ENCODE measurements at places on chromosomes 6 and 20.

DNA sequence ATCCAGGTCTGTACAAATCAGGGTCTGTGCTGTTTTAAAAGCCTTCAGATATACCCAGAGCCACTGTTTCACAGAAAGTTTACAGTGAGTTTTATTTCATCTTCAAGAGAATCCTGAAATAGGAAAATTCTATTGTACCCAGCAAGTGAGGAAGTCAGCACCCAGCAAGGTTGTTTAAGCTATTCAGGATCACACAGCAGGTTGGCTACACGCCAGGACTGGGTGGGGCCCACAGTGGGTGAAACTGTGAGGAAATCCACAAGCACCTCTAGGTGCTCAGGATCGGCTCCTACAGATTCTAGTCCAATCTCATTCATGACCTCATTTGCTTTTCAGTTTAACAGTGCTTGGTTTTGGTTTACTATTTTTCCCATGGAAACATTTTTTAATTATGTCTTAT is 128.9 kb downstream of the SYNDIG1 start:
- DNase-seq, result no peak

GRCh38 chr20:23776067-23776771 is 25.5 kb upstream of the CST1 start:
- no peak for DNase-seq

DNA sequence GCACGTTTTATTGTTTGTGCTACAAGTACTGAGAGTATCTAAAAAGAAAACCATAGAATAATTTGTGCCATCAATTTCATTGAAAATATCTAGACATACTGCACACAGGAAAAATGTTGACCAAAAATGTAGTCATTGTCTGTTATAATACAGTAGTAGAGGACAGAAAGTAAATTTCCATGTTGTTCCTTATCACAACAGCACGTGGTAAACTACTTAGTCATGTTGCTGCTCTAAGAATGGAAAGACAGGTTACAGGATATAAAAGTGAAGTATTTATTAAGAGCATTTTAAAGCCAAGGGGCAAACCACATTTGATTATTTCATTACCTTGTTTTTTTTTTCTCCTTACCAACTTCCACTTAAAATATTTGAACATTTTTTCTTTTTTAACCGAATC is 89.0 kb upstream of the CEP85L start:
- DNase-seq, result no peak

- DNase-seq, result no peak
Measured at GRCh38 chr6:117206944-117207687, 58.2 kb upstream of the VGLL2 start.

DNA sequence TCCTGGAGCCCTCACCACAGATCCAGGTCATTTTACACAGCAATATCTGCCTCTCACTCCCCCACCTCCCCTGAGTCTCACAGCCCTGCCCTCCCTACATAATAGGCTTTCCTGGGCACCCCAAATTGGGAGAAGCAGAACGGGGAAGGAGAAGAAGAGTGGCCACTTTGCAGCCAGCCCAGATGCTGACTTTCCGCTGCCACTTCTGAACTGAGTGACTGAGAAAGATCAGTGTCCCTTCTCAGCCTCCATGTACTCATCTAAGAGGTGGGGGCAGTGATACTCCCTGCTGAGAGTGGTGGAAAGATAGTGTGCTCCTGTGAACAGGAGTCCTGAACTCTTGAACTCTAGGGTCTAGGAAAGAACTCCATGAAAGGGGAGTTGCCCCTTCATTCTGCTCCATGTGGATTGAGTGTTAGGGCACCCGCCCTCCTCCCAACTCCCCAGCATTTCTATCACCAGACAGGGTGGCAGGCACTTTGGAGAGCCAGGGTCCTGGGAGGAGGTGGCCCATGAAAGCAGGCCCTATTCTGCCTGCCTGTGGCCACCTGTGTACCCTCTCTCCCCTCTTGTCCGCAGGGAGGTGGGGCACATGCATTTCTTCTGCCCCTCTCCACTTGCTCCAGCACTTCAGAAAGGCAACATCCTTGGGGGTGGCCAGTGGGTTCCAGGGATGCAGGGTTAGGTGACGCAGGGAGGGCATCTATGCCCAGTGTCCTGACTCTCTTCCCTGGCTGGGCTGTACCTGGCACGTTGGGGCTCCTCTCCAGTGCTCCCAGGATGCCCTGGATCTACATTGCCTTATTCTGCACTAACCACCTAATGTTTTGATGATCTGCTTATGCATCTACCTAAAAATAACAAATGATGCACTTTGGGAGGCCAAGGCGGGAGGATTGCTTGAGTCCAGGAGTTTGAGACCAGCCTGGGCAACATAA is 38.3 kb upstream of the MRPS18A start:
- no peak for DNase-seq

DNA sequence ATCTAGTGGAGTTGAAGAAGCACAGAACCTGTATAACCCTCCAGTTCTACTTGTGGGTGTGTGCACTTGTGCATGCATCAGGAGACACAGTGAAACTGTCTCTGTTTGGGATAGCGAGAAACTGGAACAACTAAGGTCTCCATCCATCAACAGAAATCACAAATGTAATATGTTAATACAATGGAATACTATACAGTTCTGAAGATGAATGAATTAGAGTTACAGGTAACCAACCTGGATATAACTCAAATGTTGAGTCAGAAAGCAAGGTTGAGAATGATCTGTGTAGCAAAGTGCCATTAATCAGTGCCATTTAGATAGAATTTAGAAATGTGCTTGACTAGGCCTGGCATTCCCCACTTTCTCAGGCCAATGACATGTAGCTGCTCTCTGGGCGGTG is 4.6 kb upstream of the NSFL1C start:
- DNase-seq, result no peak

DNA sequence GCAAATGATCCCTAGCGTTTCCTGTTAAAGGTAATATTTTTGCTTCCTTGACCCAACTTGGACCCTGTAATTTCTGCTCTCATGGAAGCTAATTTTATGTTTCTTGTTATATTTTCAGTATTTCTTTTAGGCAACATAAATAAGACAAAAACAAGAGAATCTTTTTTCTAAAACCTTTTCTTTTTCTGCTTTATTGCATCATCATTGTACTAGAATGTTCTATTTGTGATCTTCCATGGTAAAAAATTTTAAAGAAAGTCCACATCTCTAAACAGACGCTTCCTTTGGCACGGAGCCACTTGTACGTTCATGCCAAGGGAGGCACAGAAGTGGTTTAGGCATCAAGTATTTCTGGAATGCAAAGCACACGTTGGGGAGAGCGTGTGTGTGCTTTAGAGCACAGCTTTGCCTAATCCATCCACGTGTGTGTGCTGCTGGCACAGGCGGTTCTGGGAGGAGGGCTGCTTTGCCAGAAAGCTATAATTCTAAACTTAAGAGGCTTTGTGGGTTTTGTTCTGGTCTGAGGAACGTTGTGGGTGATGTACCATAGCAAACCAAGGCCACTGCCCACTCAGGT is 98.3 kb downstream of the SASH1 start:
- DNase-seq, result peak; percentile 96

GRCh38 chr6:114282292-114282691 is 60.5 kb downstream of the HS3ST5 start:
- no peak for DNase-seq

GRCh38 chr20:44409132-44409600 is 53.7 kb downstream of the HNF4A start:
- DNase-seq, result no peak

- DNase-seq, result no peak
Measured at GRCh38 chr6:38057994-38058393, 238.5 kb downstream of the ZFAND3 start.

- DNase-seq, result peak; percentile 17
Measured at GRCh38 chr20:33372993-33373441, 28.3 kb downstream of the CDK5RAP1 start.

GRCh38 chr6:54601600-54602300 is 244.8 kb upstream of the FAM83B start:
- DNase-seq, result no peak

GRCh38 chr6:170259278-170259677 is 31.6 kb downstream of the DLL1 start:
- DNase-seq, result no peak

GRCh38 chr20:9306521-9306920 is 207.9 kb upstream of the LAMP5 start:
- no peak for DNase-seq

GRCh38 chr6:56399250-56399671 is 151.9 kb upstream of the COL21A1 start:
- DNase-seq, result peak; percentile 77

DNA sequence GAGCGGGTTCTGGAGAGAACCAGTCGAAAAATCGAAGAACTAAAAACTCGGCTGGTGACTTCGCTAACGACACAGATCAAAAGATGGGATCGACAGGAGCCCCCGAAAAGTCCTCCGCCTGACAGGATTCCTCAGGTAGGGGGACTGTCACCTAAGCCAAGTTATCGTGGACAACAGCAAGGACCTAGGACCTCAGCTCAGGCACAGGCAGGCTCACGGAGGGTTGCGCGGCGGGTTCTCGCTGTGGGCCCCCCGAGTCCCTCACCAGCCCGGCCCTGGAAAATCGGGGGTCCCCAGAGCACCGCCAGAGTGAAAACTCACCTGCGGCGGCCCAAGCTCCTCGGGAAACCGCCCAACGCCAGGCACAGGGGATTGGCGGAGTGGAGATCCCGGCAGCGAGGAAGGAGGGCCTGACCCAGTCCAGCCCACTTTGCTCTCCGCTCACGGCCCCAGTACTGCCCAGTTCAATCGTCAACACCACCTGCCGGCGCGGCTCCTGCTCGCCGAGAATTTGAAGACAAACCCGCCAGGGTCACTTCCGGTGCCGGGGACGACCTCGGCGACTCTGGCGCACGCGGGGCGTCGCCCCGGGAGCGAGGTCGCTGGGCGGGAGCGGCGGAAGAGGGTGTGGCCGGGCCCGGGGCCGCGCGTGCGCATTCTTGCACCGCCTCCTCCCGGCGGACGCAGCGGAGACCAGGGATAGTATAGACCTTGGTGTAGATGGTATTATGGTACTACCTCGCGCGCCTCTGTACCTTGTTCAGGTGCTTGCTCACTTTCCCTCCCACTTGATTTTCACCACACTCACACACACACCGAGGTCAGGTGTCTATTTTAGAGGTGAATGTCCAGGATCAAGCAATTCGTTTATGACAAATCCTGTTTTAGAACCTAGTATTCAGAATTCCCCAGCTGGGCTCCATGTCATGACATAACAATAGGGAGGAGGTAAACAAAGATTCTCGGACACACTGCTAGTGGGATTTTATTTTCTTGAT is at the start of gene KATNA1:
KATNA1 (minus strand) TSS at position 567 of the 998 bp plus-strand sequence. CDS start 10,167 bp downstream, outside the sequence.
- peak; percentile 89 for DNase-seq

GRCh38 chr20:1808101-1808500 is 87.1 kb upstream of the SIRPA start:
- DNase-seq, result no peak

DNA sequence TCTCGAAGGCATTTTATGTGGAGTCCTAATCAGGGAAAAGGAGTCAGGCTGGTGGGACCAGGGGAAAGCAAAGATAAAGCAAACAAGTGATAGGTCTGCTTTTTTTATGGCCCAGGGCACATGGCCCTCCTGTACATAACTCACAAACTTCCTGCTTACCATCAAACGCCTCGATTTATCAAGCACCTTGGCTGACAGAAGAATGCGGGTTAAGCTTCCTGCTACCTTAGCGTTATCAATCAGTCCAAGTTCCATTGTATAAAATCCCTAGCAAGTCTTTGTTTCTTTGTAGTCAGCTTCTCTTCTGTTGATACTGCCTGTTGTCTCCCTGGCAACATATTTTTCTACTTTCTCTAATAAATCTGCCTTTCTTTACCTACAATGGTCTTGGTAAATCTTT is 4.1 kb upstream of the TRIM27 start:
- no peak for DNase-seq

DNA sequence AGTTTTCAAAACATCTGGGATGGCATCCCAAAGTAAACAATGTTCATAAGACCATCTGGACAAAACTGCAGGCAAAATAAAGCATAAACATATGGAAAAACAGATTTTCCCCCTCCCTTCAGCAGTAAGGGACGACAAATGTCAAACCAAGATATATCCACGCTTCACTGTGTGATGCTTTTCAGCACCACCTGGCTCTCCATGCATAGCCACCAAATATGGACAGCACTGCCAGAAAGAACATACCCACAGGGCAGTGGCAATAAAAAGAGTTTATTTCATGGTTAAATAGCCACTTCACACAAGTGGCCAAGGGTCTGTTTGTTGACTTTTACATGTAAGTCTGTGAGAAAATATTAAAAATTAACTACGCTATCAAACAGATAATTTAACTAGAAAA is 23.1 kb downstream of the USP45 start:
- no peak for DNase-seq

DNA sequence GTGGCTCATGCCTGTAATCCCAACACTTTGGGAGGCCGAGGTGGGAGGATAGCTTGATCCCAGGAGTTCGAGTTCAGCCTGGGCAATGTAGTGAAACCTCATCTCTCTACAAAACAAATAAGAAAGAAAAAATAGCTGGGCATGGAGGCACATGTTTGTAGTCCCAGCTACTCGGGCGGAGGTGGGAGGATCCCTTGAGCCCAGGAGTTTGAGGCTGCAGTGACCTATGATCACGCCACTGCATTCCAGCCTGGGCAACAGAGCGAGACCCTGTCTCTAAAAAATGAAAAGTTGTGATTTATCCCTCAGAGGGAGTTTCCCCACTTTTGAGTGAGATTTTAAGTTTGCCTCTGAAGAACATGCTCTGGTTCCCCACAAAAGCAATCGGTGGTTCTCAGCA is 17.4 kb upstream of the BMP7 start:
- no peak for DNase-seq

DNA sequence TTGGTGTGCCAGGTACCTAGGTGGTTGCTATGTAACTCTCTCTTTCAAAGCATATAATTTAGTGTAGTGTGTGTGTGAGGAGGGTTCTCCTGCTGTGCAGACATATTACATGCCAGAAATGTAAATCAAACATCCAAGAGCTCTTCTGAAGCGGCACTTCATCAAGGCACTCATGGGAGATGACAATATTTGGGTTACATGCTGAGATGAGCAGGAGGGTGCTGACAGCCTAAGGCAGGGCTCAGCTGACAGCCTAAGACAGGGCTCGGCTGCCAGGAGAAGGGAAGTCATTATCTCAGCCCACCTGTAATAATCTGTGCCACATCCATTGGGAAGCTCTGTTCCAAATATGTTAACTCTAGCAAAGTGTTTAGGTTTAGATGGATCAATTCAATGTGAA is 39.1 kb downstream of the ADGRF5 start:
- no peak for DNase-seq

GRCh38 chr6:158073776-158074175 is 92.1 kb downstream of the SYNJ2 start:
- DNase-seq, result no peak

DNA sequence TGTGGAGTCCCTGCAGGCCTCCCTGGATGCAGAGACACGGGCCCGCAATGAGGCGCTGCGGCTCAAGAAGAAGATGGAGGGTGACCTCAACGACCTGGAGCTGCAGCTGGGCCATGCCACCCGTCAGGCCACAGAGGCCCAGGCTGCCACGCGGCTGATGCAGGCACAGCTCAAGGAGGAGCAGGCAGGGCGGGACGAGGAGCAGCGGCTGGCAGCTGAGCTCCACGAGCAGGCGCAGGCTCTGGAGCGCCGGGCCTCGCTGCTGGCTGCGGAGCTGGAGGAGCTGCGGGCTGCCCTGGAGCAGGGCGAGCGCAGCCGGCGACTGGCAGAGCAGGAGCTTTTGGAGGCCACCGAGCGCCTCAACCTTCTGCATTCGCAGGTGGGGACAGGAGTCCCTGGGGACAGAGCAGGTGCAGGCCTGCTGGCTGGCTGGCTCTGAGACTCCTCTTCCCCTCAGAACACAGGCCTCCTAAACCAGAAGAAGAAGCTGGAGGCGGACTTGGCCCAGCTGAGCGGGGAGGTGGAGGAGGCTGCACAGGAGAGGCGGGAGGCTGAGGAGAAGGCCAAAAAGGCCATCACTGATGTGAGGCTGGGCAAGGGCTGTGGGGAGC is 44.7 kb downstream of the MYH7B start:
- no peak for DNase-seq

- DNase-seq, result no peak
Measured at GRCh38 chr20:57006411-57007170, 259.9 kb downstream of the BMP7 start.

- no peak for DNase-seq
Measured at GRCh38 chr6:129644567-129645015, 65.4 kb downstream of the ARHGAP18 start.
